ENCODE measurements at places on chromosomes 2 and 18.

- no peak for DNase-seq
These were observed 150.4 kb upstream of the SLC1A4 start for GRCh38 chr2:64838817-64839216.

DNA sequence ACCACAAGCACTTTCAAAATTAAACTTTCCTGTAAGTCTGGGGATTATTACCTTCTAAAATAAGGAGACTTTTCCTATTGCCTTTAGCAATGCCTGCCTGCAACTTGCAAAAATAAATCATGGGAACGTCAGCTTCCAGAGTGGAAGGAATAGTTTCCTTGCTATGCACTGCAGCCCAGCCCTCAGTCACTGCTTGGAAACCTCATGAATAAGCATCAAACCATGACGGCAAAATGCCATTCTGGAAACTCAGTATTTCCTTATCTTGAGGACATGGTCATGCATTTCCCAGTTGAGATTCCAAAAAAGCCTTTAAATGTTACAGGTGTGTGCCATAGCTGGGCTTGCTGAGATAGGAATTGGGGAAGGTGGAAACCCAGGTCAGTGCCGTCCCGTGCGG lies 84.2 kb upstream of the OTOS start:
- no peak for DNase-seq

- DNase-seq, result no peak
These were observed 289.3 kb upstream of the LINC00305 start for GRCh38 chr18:64438178-64438577.

DNA sequence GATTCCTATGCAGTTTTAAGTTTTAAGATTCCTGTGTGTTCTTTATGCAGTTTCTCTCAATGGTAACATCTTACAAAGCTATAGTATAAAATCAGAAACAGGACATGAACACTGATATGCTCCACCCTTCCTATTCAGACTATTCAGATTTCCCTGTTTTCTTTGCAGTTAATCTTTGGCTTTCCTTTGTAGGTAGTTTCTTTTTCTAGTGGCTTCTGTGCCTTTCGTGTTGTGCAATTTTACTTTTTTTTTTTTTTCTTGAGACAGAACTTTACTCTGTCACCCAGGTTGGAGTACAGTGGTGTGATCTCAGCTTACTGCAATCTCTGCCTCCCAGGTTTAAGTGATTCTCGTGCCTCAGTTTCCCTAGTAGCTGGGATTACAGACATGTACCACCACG lies 94.9 kb upstream of the RNU4ATAC start:
- no peak for DNase-seq

- no peak for DNase-seq
These were observed 142.4 kb downstream of the EN1 start for GRCh38 chr2:118705032-118705431.

DNA sequence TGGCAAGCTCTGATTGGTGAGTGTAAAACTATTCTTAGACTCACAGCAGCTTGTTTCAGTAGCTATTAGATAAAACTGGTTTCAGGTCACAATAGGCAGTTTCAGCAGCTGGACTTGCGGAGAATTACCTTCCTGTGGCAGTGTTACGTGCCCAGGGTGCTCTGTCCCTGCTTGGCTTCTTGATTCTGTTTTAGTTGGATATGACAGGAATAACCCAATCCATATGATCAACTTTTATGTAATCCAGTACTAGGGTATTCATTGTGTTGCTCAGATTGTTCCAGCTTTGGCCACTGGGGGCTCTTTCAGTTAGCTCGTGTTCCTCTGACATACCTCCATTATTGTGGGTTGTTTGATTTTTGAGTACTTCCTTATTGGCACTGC lies 43.1 kb downstream of the INPP4A start:
- no peak for DNase-seq

DNA sequence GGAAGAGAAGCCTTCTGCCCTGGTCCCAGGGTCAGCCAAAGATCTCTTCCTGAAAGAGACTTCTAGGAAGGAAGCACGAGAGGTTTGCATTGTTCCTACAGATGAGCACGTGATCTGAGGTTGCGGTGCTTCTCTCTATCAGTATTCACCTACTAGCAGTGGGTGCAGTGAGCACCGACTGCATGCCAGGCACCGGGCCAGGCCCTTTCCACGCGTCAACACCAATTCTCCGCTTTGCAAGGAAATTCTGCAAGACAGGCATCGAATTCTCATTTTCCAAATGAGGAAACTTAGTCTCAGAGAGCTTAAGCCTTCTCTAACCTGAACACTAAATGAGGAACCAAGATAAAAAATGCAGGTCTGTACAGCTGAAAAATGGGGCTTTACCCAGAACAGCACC lies 151.5 kb upstream of the MYCN start:
- no peak for DNase-seq

GRCh38 chr2:35522450-35522849 lies 833.1 kb upstream of the CRIM1 start:
- no peak for DNase-seq
